ENCODE measurements at places on chromosomes 2 and 18.

GRCh38 chr2:106030287-106031268, 163.5 kb downstream of the UXS1 start:
- DNase-seq: peak; percentile 36

DNA sequence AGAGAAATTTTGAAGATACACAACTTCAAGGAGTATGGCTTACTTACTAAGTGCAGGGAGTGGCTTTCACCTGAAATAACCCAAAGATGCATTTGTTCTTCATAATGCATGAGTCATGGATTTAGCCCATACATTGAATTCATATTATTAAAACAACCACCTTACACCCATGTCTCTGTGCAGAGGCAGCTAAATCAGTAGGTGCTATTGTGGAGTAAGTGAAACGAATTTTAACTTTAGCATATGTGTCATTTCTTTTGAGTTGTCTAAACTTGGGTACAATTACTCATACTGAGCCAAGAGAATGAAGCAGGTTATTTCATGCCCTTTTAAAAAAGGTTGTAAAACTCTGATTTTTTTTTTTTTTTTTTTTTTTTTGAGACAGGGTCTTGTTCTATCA, 11.0 kb upstream of the ANKRD29 start:
- DNase-seq: no peak

DNA sequence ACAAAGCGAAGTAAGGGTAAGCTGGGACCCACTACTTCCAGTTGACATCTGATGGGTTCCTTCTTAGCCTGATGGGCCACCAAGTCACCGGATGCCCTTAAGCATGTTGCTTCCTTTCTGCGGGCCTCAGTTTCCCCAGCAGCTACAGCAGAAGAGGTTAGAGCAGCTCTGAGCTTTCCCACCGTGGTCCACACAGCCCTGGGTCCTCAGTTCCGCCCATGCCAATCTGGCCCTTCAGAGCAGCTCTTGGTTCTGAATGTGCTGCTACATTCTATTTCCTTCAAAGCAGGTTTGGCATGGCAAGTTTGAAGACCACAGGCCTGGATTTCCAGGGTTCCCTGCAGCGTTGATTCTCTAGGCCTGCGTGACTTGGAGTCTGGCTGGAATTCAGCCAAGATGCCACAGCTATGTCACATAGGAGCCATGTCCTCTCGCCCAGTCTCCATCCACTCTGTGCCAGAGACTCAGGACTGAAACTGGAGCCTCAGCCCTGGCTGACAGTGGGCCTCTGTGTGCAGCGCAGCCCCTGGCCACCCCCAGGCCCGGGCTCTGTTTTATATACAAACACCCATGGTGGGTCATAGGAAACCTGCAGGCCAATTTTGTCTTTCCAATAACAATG, 79.6 kb downstream of the TFCP2L1 start:
- DNase-seq: no peak

- no peak for DNase-seq
Observed at GRCh38 chr18:44812426-44812825, 131.7 kb downstream of the SETBP1 start.

- DNase-seq: no peak
Observed at GRCh38 chr2:154704991-154705390, 6.5 kb downstream of the KCNJ3 start.

DNA sequence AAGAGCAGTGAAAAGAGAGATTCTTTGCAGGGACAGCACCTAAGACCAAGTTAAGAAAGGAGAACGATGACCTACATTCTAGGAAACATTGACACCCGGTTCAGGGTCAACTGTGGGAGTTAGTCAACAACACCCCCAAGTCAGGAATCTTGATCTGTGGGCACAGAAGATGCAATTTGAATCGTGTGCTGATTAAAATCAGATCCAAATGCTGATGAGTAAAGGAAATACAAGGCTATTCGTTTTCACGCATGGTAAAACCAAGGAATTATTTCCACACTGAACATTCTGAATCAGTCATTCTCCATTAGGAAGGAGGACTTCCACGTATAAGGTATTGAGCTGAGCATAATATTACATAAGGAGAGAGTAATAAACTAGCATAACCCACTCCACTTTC, 124.2 kb downstream of the COPS8 start:
- DNase-seq: no peak

- no peak for DNase-seq
Observed at GRCh38 chr2:1736997-1737480, 7.3 kb downstream of the PXDN start.

- DNase-seq: peak; percentile 17
Observed at GRCh38 chr2:109644571-109645275, 30.6 kb downstream of the SOWAHC start.

GRCh38 chr2:80737047-80737446, 432.5 kb upstream of the LRRTM1 start:
- no peak for DNase-seq

- no peak for DNase-seq
Observed at GRCh38 chr2:196130039-196130825, 41.1 kb downstream of the STK17B start.

- no peak for DNase-seq
Observed at GRCh38 chr2:198059800-198060199, 255.4 kb downstream of the PLCL1 start.

DNA sequence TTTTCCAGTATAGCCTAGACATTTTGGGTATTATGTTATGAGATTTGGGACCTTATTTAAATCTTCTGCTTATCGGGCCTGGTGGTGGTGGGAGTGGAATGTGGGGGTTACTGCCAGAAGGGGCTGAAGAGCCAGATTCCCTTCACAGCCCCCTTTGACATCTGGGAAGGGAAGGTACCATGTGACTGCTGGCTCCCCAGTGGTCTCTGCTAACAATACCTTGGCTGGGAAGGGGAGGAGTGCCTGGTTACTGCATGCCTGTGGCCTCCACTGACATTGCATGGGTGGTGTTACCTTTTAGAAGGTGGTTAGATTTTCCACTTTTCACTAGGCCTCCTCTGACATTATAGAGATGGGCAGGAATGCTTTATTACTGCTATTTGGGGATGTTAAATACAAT, 8.0 kb downstream of the ATP9B start:
- no peak for DNase-seq

DNA sequence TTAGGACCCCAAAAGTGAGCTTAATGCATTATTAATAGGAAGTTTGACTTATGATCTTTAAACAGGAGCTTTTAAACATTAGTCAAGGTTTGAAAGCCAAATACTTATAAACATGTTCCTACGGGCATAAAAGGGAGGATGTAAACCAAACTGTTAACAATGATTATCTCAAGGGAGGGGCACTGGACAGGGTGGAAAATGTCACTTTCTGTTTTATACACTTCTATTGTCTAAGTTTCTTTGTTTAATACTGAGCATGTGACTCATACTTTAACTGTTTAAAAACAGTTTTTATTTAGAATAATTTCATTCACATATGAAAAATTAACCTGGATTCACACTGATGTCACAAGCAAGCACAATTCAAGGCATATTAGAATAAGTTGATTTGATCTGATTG, 18.3 kb upstream of the ITGA6 start:
- DNase-seq: no peak

DNA sequence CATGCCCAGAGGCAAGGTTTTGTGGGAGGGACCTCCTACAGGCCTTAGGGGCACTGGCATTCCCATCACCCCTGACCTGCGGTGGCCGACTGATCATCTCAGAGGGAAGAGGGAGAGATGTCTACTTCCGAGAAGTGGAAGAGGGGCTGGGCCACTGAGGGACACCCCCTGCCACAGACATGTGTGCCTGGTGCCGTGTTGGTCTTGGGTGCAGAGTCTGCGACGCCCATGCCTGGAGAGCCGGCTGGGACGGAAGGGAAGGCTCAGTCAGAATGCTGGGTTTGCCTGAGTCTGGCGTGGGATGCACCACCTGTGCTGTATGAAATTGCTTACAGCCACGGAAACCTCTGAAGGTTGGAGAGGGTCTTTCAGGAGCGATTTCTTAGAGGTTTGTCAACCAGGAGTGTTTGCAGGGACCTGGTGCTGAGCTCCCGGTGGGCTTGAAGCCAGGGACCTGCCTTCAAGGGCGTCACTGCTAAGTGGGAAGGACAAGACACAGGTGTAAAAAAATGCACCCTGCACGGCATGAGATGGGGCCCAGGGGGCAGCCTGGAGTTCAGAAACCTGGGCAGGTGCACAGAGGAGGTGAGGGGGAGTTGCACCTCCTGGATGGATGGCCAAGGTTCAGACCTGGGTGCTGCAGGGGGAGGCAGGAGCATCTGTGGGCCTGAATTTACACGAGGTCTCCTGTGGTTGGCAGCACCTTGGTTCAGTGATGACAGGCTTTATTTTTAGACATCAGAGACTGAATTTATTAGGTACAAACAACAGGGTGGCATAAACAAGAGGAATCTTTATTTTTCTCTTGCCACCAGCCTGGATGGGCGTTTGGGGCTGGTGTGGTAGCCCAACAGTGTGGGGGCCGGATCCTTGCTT, 100.3 kb downstream of the CTIF start:
- no peak for DNase-seq

DNA sequence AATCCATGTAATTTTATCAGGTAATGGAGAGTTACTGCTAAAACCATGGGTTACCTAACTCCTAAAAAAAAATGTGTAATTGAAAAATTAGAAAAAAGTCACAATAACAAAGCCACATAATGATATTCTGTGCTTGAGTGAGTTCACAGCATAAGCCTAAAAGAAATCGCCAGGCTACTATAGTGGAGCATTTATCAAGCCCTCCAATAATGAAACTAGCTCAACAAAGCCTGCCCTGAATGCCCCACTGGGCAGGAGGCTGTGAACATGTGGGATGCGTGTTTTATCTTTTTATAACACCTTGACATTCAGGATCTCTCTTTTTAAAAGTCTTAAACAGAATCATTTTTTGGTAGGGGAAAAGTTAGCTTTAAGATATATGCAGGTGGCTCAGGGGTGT, 86.3 kb downstream of the KCTD18 start:
- DNase-seq: no peak

DNA sequence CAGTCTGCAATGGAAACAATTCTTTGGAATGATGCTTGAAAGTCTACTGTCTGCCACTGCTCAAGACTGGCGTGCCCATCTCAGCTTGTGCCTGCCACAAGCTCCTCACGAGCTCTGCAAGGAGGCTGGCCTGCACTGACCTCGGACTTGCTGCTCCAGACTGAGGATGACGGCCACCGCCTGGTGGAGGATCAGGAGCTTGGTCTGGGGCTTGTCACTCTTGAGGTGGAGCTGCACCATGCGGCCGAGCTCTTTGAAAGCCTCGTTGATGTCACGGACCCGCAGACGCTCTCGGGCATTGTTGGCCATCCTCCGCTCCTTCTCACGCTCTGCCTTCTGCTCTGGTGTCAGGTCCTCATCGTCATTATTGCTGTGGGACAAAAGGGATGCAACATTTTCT, 269.4 kb upstream of the CCDC68 start:
- peak; percentile 14 for DNase-seq

GRCh38 chr18:9823805-9824473, 61.8 kb upstream of the TXNDC2 start:
- DNase-seq: no peak

GRCh38 chr2:19021100-19021476, 337.3 kb downstream of the OSR1 start:
- DNase-seq: no peak

- peak; percentile 9 for DNase-seq
Observed at GRCh38 chr2:127052057-127052770, 54.7 kb downstream of the BIN1 start.

- DNase-seq: no peak
Observed at GRCh38 chr2:120403676-120404075, 57.7 kb downstream of the INHBB start.
